ENCODE measurements at places on chromosomes 7 and 10.

GRCh38 chr7:6268907-6269306 is 3.5 kb downstream of the CYTH3 start:
- no peak for DNase-seq

- DNase-seq: no peak
Observed at GRCh38 chr7:156986378-156986777, 24.1 kb downstream of the MNX1 start.

DNA sequence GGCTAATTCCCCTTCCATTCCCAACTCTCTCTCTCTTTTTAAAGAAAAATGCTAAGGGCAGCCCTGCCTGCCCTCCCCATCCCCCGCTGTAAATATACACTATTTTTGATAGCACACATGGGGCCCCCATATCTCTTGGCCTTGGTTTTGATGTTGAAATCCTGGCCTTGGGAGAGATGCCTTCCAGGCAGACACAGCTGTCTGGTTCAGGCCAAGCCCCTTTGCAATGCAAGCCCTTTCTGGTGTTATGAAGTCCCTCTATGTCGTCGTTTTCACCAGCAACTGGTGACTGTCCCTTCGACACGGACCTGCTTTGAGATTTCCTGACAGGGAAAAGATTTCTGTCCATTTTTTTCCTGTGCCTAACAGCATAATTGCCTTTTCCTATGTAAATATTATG is 3.0 kb downstream of the ADRA2A start:
- DNase-seq: no peak

GRCh38 chr10:113049881-113050280 is 99.8 kb downstream of the TCF7L2 start:
- no peak for DNase-seq

DNA sequence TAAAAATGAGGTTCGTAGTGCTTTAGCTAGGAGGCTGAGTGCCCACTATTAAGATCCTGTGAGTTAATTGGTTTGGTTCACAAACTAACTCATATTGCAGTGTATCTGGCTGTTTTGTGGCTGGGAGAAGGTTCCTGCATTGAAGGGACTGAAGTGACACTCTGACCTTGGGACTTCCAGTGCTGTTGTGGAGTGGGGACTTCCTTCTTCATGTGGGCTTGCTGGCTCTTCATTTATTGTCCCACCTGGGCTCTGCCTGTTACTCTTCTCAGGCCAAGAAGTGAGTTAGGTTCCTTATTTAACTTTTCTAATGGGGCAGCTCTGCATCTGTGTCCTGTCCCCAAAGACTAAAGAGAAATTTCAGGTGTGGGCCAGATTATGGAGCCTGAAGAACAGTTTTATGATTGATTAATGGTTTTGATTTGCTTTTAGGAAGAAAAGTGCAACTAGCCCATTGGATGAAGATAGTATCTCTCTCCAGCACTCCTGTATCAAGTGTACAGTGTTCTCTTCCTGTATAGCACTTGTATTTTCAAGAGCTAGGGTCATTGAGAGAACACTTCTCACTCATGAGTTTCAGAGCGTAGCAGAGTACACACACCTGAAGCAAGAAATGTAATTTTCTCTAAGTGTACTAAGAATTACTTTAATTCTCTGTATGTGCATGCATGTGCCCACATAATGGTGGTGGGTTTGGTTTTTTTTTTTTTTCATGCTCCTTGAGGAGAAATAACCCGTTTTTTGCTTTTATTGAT is 54.8 kb downstream of the AUTS2 start:
- no peak for DNase-seq

DNA sequence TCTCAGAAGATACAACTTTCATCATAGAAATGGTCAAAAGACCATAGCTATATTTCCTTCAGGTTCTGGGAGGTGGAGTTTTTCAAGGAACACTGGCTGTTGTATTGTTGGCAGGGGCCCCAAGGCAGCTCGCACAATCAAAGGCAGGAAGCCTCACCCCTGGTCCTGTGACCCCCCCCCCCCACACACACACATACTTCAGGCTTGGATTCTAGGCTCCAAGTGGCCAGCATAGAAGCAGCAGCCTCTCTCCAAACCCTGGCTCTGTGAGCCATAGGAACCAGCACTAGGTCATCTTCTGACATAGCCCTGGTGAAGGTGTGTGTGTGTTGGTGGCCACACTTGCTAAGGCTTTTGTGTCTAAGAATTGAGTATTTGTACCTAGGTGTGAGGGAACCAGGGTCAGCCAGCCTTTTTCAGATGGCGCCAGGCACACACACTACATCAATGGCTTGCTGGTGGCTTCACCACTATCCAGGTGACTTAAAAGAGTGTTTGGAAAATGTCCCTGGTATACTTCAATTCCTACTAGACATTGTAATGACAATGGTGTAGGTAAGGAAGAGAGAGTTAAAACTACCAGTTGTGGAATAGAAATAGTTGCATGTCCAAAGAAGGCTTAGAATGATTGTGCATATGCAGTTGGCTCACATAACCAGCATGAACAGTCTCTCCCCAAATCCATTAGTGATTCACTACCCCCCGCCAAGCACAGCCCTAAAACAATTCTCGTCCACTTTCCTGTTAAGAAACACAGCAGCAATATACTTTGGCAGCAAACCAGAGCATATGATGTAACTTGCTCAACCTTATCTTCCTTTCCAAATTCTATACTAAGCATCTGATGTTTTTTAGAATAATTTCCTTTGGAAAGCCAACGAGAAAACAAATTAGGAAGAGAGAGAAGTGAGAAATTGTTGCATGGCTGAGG is 91.3 kb downstream of the AVL9 start:
- DNase-seq: no peak

DNA sequence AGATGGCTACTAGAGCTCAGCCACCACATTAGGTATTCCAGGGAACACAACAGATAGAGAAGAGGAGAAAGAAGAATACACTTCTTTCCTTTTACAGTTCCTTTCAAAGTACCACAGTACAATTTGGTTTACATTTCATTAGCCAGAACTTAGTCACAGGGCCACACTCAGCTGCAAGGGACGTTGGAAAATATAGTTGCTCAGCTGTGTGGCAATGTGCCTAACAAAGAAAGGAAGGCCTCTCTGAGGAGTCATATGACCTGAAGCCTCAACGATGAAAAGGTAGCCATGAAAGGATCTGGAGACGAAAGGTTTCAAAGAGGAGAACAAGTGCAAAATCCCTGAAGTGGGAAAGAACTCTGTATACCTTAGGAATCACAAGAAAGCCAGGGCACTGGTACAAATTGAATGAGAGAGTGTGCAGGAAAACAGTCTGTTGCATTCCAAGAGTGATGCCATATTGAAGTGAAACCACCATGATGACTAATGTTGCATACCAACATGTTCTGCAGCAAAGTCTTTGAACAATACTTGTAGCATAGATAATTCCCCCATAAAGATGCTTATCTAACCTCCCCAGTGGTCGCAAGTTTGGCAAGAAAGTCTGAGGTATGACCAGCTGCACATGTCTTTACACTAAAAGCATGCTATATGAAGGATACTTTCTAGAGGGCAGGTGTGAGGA is 278.9 kb downstream of the HPSE2 start:
- DNase-seq: no peak

GRCh38 chr7:99004781-99005500 is 126.6 kb downstream of the TRRAP start:
- no peak for DNase-seq

- no peak for DNase-seq
Observed at GRCh38 chr10:80411267-80411668, 2.9 kb downstream of the PRXL2A start.

DNA sequence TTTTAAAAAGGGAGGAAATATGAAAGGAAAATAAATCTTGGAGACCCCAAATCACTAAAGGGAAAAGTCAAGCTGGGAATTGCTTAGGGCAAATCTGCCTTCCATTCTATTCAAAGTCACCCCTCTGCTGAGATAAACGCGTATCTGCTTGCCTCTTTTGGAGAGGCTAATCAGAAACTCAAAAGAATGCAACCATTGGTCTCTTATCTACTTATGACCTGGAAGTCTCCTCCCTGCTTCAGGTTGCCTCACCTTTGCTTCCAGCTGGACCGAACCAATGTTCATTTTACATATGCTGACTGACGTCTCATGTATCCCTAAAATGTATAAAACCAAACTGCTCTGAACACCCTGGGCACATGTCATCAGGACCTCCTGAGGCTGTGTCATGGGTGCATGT is 14.7 kb downstream of the ATAD1 start:
- no peak for DNase-seq

DNA sequence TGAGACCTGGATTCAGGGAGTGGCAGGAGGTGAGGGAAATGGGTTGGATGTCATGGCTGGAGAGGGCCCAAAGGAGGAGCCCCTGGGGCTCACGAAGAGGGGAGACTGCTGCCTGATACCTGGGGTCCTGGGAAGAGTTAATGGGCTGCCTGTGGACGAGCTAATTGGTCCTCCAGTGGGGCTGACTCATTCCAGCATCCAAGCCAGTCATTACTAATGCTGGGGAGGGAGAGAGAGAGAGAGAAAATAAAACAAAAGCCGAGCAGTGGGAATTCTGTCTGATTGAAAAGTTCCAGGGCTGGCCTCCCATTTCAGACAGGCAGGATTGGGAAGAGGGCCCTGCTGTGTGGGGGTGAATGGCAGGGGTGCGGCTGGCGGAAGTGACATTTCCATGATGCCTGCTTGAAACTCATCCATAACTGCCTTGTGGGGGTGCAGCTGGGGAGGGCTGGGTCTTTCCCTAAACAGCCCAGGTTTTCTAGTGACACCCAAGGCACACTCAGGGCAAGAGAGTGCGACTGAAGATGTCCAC is 297.8 kb downstream of the RPS24 start:
- DNase-seq: no peak

DNA sequence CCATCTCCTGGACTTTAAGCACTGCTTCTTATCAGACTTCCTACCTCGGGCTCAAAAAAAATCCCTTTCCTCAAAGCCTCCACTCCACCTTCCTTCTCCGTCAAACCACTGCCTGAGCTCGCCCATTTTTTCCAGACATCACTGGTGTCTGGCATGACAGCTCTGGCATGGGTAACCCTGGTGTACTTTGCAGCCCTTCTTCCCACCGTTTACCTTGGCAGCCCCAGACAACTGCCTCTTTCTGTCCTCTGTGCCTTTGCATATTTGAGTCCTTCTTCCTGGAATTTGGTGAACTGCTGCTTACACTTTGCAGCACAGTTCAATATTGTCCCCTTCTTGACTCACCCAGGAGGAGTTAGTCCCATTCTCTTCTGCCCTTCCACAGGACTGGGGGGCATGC is 144.6 kb upstream of the TBX20 start:
- DNase-seq: no peak

GRCh38 chr10:71206911-71207310 is 5.5 kb upstream of the UNC5B start:
- no peak for DNase-seq

- no peak for DNase-seq
Observed at GRCh38 chr10:82883603-82884002, 1008.6 kb downstream of the NRG3 start.

DNA sequence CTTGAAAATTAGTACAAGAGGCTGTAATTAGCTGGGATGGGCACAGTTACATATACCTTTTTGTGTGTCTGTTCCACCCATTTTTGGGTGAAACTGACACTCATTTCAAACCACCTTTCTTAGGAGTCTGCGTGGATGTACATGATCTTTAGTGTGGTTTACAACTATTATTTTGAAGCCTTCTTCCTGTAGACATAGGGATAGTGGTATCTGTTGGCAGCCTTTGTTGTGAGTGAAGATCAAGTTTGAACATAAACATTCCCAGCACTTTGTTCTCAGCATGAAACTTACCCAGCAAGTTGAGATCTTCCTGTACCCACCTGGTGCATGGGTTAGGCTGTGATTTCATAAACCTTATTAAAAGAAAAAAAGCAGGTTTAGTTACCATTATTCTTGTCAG is 2.0 kb downstream of the BAG3 start:
- no peak for DNase-seq

DNA sequence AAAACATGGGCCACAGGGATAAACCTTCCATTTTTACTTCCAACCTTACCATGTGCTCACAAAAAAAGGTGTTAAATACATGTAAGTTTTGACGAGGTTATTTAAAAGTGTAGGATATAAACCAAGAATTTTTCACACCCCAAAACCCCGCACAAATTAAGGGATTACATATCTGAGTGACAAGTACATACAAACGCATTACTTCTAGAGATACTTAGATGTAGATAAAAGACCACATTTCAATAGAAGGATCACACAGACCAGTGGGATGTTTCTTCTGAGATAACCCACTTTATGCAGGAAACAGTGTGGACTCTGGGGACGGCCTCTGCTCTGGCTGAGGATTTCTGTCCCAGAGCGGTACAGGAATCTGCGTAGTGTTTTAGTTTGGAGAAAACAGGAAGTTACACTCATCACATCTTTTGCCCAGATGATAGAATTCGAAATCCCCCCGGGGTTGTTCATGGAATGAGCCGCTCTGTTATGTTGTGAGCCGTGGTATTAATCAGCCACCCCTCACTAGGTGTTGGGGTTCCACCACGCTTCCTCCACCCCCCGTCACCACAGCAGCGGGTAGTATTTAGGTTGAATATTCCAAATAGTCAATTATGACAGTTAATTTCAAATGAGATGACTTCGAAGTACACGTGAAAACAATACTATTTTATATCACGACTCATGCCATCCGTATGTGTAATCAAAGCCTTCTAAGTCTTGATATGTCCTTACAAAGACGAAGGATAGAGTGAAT is 1.3 kb upstream of the CUL1 start:
- DNase-seq: peak; percentile 35

DNA sequence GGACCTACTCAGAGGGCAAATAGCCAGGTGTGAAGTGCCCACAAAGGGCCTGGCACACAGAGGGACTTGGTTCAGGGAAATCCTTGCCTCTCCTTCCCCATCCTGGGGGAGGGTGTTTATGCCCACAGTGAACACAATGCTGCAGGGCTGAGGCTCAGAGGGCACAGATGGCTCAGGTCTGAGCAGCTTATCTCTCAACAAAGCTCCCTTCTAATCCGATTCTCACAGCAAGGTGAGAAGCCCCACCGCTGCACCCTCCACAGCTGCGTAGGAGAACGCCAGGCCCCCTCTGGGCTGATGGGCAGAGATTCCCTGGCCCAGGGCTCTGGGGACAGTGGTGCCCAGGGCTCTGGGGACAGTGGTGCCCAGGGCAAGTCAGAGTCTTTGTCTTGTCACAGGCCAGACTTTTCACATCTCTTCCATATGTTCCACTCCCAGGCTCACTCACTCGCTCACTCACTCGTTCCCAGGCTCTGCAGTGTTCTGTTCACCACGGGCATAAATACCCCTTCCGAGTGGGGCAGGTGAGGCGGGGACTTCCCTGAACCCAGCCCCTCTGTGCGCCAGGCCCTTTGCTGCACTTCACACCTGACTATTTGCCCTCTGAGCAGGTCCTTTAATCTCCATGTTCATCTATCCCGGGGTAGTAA is 8.7 kb upstream of the CDHR1 start:
- no peak for DNase-seq

GRCh38 chr10:117635826-117636225 is 93.3 kb downstream of the EMX2 start:
- no peak for DNase-seq

DNA sequence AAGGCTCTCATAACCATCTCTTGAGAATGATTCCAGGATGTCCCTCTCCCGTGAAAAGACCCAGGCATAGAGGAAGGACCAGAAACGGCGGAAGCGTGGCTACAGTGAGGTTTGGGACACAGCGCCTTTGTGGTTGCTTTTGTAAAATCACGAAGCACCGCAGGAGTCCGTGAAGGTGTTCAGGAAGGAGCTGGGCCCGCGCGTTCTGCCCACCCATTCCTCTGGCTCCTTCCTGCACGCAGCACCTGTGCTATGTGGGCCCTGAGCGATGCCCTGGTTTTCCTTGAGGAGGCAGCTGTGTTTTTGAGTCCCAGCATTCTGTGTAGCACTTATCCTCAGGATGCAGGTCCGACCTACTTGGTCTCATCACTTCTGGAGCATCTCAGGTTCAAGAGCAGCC is 112.8 kb downstream of the TRRAP start:
- DNase-seq: no peak

Measured in stimulated activated CD4-positive, alpha-beta T cell treated with anti-CD3 and anti-CD28 coated beads, TNF-alpha, amount 100 ng/mL, for 24 hours (primary cell).